ENCODE measurements at places on chromosomes 1 and 21. TPM values are rescaled to one million over a fixed set of nuclear protein-coding genes. Genes with fewer than 3 reads are reported as not detected.

Gene APH1A
- polyA plus RNA-seq: 232 TPM

Gene RGS1
- polyA plus RNA-seq: 0.05 TPM

Gene SMG7
- 19.8 TPM for polyA plus RNA-seq

Gene IKBKE
- 14.5 TPM for polyA plus RNA-seq

Gene FCN3
- not detected for polyA plus RNA-seq

Gene CLDN17
- not detected for polyA plus RNA-seq

Gene CA6
- not detected for polyA plus RNA-seq

Gene DENND2C
- polyA plus RNA-seq: 0.03 TPM

Gene UCK2
- 50.1 TPM for polyA plus RNA-seq

Gene FCRL3
- not detected for polyA plus RNA-seq

Gene CCDC181
- polyA plus RNA-seq: 1.2 TPM

Gene IL20
- polyA plus RNA-seq: not detected

Gene AKR7A3
- polyA plus RNA-seq: 0.54 TPM

Gene ARHGAP29
- polyA plus RNA-seq: 20.1 TPM

Gene GFI1
- 0.19 TPM for polyA plus RNA-seq

Gene CFHR4
- not detected for polyA plus RNA-seq

GRCh38 chr21:36149788-36150711 is 6.6 kb upstream of the DOP1B start:
- no peak overlapping the region for H3K27ac ChIP-seq
- no peak for DNase-seq
- H3K4me3 ChIP-seq: no peak overlapping the region
- H3K27me3 ChIP-seq: no peaks in the 10 kb centered on the region
- no peaks in the 10 kb centered on the region for H3K36me3 ChIP-seq

DNA sequence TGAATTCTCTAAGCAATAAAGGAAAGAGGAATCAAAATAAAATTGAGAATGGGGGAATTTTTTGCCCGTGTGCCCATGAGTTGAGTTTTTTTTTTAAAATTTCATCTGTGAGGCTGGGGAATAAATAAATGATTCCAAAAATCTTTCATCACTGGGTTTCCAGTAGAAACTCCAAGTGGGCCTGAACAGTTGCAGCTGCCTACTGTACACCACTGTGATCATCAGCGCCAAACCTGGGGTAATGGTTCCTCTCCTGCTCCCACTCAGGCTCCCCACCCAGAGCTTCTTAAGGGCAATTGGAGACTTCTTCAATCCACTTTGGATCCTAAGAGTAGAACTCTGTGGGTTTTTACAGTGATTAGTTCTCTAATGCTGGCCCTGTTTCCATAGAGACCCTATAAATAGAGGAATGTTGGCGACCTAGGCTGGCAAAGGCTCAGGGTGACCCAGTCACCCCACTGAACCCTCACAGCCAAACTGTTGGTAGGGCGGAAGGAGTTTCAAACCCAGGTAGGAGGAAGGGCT is 9.3 kb downstream of the TMCC2 start:
- H3K4me1 ChIP-seq: no peaks in the 10 kb centered on the region
- no peak overlapping the region for H3K27ac ChIP-seq
- DNase-seq: no peak

- peak overlapping the region; percentile 90 for H3K27ac ChIP-seq
- peak; percentile 95 for DNase-seq
- peak overlapping the region; percentile 62 for H3K4me3 ChIP-seq
- H3K4me1 ChIP-seq: peaks cover 9% of the 10 kb centered on the region
- H3K27me3 ChIP-seq: no peaks in the 10 kb centered on the region
These were observed 11.4 kb downstream of the FAM229A start for GRCh38 chr1:32350785-32351398.

DNA sequence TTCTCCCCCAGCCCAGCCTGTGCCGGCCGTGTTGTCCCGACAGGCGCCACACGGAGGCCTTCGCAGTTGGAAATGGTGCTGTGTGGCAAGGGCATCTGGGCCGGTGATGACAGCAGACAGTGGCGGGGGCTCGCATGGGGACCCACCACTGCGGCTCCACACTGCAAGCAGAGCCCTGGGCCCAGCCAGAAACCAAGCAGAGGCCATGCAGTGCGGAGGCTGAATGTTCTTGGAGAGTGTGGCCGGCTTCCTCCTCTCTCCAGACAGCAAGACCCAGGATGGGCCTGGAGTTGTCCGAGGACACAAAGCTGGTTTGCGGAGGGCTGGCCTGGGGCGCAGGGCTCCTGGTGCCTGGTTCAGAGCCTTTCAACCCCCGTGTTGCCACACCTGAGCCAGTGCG is 104.6 kb downstream of the SIK1 start:
- no peaks in the 10 kb centered on the region for H3K27me3 ChIP-seq
- no peaks in the 10 kb centered on the region for H3K4me1 ChIP-seq
- DNase-seq: no peak
- no peak overlapping the region for H3K27ac ChIP-seq
- no peak overlapping the region for H3K4me3 ChIP-seq

DNA sequence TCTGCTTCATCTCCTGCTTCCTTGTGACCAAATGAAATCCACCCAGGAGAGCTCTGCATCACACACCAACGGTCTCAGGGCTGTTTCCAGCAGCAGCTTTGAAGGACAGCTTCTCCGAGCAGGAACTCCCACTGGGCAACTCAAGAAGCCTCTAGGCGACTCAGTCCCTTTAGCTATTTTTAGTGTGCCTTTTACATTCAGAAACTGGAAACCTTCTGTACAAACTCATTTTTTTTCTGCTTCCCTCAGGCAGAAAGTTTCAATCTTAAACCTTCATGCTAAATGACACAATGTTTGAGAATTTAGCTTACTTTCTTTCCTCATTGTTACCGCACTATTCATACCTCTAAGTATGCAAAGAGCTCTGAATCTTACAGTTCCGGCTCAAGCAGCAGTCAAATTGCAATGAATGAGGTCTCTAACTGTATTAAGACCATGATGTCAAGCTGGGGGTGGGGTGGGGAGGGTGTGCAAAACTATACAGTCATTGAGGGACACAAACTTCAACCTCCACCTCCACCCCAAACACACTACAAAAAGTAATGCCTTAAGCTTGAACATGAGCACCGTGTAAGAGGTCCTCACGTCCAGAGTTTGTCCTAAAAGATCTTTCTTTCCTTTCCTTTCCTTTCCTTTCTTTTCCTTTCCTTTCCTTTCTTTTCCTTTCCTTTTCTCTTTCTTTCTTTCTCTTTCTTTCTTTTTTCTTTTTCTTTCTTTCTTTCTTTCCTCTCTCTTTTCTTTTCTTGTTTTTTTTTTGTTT is 16.4 kb upstream of the TARBP1 start:
- H3K4me3 ChIP-seq: peak overlapping the region; percentile 3
- H3K36me3 ChIP-seq: no peaks in the 10 kb centered on the region
- peaks cover 28% of the 10 kb centered on the region for H3K4me1 ChIP-seq
- H3K27ac ChIP-seq: peak overlapping the region; percentile 74
- no peak for DNase-seq
- H3K27me3 ChIP-seq: no peaks in the 10 kb centered on the region

DNA sequence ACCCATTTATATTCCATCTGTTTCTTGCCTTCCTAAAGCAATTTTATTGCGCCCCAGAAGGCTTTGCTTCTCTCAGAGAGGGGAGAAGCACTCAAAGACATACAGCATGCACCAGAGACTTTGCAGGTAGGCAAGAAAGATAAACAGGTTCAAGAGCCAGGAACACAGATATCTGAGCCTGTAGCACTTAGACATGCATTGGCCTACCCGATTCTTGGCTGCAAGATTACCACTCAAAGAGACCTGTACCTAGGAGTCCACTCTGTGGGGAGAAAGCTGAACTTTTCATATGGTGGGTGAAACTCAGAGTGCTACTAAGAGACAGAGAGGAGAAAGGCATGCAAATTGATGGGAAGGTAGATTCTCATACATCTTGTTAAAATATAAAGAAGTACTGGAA is 609.4 kb upstream of the PKN2 start:
- H3K27ac ChIP-seq: no peak overlapping the region
- H3K4me1 ChIP-seq: no peaks in the 10 kb centered on the region

- H3K4me1 ChIP-seq: no peaks in the 10 kb centered on the region
- no peak overlapping the region for H3K27ac ChIP-seq
- no peaks in the 10 kb centered on the region for H3K27me3 ChIP-seq
- H3K4me3 ChIP-seq: no peak overlapping the region
- no peak for DNase-seq
- no peaks in the 10 kb centered on the region for H3K36me3 ChIP-seq
These were observed 158.8 kb downstream of the URB2 start for GRCh38 chr1:229784834-229785233.

GRCh38 chr1:18803151-18803791 is 56.2 kb downstream of the TAS1R2 start:
- no peaks in the 10 kb centered on the region for H3K27me3 ChIP-seq
- H3K4me3 ChIP-seq: no peak overlapping the region
- DNase-seq: no peak
- H3K36me3 ChIP-seq: no peaks in the 10 kb centered on the region

- no peaks in the 10 kb centered on the region for H3K36me3 ChIP-seq
- H3K27me3 ChIP-seq: no peaks in the 10 kb centered on the region
- no peaks in the 10 kb centered on the region for H3K4me1 ChIP-seq
- no peak overlapping the region for H3K27ac ChIP-seq
- peak overlapping the region; percentile 14 for H3K4me3 ChIP-seq
- DNase-seq: peak; percentile 87
These were observed 6.6 kb upstream of the SMIM12 start for GRCh38 chr1:34865981-34866761.

GRCh38 chr1:189992856-189993255 is 484.8 kb downstream of the BRINP3 start:
- H3K27ac ChIP-seq: no peak overlapping the region
- DNase-seq: no peak
- H3K4me3 ChIP-seq: no peak overlapping the region
- no peaks in the 10 kb centered on the region for H3K4me1 ChIP-seq
- no peaks in the 10 kb centered on the region for H3K36me3 ChIP-seq

- peaks cover 11% of the 10 kb centered on the region for H3K4me1 ChIP-seq
- DNase-seq: peak; percentile 75
- H3K27me3 ChIP-seq: no peaks in the 10 kb centered on the region
- peak overlapping the region; percentile 87 for H3K4me3 ChIP-seq
- H3K36me3 ChIP-seq: peaks cover 24% of the 10 kb centered on the region
These were observed 576 bp downstream of the CCN1 start for GRCh38 chr1:85580872-85581801.

GRCh38 chr1:96721053-96721415 is 550 bp upstream of the PTBP2 start:
- peaks cover 11% of the 10 kb centered on the region for H3K36me3 ChIP-seq
- H3K27me3 ChIP-seq: no peaks in the 10 kb centered on the region

GRCh38 chr1:17125756-17126237 is 6.5 kb upstream of the PADI2 start:
- H3K4me1 ChIP-seq: no peaks in the 10 kb centered on the region
- H3K27me3 ChIP-seq: no peaks in the 10 kb centered on the region
- H3K27ac ChIP-seq: no peak overlapping the region

GRCh38 chr1:47918257-47918867 is 78.8 kb downstream of the TRABD2B start:
- DNase-seq: peak; percentile 59
- peaks cover 67% of the 10 kb centered on the region for H3K4me1 ChIP-seq
- H3K4me3 ChIP-seq: no peak overlapping the region

Data from SK-N-SH (cell line).